CD4-positive, alpha-beta T cell treated with Interleukin-15 for 1 hour (primary cell): ENCODE measurements at places on chromosomes 7 and 10.

GRCh38 chr7:85882335-85882734, 695.5 kb upstream of the SEMA3D start:
- no peak for DNase-seq

DNA sequence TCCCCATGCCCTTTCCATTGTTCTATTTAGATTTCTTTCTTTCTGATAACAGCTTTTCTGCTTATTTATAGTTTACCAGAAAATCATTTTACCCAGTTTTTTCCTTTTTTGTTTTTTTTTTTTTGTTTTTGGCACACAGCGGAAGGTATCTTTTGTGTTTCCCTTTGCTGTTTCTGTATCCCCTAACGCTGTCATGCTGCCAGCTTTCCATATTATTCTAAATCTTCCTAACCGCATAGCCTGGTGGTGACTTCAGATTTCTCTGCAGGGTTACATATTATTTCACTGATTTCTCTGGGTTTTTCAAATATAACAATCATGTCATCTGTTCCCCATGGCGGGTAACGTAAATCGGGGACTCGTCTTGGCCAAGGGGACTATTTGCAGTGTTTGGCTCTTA, 4.0 kb upstream of the SLC29A4 start:
- no peak for DNase-seq

- no peak for DNase-seq
Observed at GRCh38 chr7:24914465-24914859, 65.5 kb downstream of the OSBPL3 start.

DNA sequence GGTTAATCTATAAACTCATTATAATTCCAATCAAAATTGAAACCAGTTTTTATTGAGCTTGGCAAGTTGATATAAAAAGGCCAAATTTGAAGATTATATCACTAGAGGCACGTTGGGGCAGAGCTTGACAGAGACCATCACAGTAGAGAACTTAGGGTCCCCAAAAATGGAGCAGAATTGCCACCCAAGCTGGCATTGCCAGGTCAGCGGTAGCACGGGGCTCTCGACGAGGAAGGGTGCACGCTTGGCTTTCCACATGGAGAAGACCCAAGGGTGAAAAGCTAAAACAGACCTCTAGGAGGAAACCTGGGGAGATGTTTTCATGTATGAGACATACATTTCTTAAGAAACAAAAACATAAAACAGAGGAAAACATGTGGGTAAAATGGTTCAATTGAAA, 4.3 kb upstream of the JAKMIP3 start:
- no peak for DNase-seq

DNA sequence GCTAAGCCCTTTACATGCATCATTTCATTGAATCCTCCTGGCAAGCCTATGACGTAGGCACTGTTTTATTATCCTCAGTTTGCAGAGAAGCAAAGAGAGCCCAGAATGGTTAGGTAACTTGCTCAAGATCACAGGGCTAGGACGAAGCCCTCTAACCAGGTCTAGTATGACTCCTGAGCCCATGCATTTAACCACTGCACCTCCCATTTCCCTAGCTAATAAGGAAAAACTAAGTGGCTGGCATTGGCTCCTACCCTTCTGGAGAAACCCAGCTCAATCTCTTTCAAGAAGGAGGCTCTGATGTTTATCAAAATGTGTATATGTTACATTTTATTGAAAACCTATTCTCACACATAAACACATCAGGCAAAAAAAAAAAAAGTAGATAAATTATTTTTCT, 19.8 kb downstream of the MYOF start:
- no peak for DNase-seq

GRCh38 chr7:22255834-22256233, 101.1 kb downstream of the RAPGEF5 start:
- no peak for DNase-seq

DNA sequence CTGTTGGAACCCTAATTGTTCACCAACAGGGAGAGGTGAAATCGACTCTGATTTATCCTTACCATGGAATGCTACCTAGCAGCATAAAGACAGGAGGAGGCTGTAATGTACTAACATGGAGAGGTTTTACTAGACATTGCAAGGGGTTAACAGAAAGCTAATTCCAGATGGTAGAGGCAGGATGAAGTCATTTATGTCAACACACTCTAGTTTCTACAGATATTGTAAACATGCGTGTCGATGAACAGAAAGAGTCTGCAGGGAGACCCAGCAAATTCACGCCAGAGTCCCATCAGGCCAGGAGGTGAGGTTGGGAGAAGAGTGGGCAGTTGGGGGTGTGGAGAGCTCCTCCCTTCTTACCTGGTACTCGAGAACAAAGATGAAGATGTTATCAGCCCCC, 7.0 kb downstream of the NPC1L1 start:
- DNase-seq, result no peak

GRCh38 chr10:59434463-59435321, 72.3 kb upstream of the FAM13C start:
- no peak for DNase-seq

DNA sequence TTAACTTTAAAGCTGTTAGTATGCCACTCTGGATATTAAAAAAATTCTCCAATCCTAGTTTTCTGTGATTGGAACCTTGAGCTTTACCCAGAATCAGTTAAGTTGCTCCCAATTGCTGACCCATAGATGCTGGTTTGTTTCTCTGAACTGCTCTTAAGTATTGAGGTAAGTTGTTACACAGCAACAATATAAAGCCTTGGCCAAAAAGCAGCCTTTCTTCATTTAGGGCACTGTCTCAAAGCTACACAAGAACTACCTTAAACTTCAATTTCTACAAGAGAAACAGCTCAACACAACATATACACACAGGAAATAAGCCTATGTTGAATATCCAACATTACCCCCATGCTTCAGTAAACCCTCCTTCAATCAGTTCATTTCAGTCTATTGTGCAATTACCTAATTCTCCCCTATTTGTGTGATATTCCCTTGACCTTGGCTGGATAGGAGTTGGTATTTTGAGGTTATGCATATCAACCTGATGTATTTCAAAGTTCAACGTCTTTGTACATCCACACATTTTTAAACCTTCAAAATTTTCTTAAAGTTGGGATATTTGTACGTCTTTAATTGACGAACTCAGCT, 11.5 kb downstream of the HNRNPA2B1 start:
- DNase-seq, result no peak

- DNase-seq, result no peak
Observed at GRCh38 chr7:113787106-113787505, 131.7 kb downstream of the PPP1R3A start.

DNA sequence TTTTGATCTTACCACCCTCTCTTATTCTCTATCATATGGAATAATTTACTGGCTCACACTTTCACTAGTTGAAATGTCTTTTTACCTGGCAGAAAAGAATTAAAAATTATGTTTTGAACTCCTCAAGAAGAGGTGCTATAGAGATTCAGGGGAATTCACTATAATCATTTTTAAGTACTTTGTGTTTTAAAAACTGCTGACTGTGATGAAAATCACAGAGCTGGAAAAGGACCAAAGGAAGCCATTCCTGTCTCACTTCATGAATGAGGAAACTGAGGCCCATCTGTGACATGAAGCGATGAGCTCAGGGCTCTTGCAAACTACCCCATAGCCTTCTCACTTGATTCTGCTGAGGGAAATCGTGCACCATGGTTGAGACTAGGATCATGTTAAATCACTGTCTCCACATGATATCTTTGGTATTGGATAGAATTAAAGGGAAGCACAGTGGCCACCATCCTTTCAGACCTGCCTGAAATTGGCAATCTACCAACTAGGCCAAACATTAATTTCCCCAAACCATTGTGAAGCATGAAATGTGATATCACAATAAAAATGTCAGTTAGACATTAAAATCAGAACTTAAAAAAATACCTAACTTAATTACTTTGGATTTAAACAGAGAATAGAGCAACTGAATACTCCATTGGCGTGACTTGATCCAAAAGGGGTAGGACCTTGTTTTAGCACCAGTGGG, 141.0 kb downstream of the FZD1 start:
- no peak for DNase-seq

GRCh38 chr10:71368643-71369042, 28.1 kb upstream of the CDH23 start:
- DNase-seq, result no peak

- DNase-seq, result no peak
Observed at GRCh38 chr10:21520509-21520908, 5.0 kb downstream of the SKIDA1 start.

- DNase-seq, result no peak
Observed at GRCh38 chr10:128738386-128738915, 612.2 kb upstream of the MKI67 start.

GRCh38 chr7:32658034-32658433, 162.7 kb downstream of the AVL9 start:
- DNase-seq, result no peak

DNA sequence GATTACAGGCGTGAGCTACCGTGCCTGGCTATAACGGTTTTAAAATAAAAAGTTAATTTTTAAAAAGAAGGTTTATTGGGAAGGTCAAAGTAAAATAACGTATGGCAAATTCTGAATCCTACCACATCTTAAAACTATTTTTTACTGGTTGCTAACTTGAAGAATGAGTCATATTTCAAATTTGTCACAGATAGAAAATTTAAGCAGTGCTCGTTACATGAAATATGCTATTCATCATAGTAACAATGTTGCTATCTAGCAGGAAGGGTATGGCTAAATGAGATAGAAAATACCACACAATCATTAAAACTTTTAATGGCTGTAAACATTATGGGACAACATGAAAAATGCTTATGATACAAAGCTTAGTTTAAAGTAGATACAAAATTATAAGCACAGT, 500.5 kb downstream of the PHTF2 start:
- DNase-seq, result no peak

DNA sequence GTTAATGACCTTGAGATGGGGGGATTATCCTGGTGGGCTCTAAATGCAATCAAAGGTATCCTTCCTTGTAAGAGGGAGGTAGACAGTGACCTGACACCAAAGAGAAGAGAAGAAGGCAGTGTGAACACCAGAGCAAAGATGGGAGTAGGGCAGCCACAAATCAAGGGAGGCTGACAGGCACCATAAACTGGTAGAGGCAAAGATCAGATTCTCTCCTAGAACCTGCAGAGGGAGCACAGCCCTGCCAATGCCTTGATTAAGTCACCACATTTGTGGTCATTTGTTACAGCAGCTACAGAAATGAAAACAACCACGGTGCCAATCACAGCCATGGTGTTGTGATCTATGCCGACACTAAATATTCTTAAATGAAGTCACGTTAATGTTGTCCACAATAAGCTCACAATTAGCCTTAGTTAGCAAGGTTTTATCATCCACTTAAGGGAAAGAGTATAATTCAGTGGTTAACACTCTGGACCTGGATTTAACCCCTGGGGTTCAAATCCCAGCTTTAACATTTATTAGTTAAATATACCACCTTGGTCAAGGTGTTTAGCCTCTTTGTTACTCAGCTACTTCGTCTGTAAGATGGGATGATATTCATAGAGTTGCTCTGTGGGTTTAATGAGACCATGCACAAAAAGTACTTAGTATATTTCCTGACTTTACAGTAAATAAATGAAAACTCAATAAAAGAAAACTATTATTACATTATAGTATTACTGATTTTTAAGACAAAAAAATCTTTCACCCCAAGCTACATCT, 70.8 kb downstream of the SGMS1 start:
- DNase-seq, result no peak

DNA sequence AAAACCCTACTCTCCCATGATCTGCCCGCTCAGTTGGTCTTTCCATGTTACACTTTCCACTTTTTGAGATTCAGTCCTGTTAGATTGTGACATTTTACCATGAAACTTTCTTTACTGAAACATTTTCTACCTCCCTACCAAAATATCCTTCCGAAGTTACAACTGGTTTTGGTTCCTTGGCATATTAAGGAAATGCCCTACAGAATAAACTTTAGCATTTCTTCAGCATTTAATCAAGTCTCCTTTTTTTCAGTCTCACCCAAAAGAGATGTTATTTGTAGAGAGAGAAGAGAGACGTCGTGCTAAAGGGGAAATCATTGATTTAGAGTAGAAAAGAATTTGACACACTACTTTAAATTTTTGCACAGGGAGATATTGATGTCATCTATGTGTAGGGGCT, 9.7 kb upstream of the FEZF1 start:
- DNase-seq, result no peak

DNA sequence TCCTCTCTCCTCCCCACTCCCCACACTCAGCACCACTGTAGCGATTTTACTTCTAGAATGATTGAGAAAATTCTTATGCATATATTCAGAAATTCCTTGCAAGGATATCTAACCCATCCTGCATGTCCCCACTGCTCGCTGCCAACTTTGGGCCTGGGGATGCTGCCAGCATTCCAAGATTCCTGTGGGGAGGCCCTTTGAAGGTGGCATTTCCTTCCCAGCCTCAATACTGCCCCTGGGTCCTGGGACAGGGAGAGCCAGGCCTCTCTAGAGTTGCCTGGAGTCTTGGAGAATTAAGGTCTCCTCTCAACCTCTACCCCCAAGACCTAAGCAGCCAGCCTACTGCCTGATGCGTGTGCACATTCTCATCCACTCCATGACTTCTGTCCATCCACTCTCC, 303.5 kb downstream of the NEBL start:
- no peak for DNase-seq

GRCh38 chr10:71737834-71738197, 18.2 kb upstream of the C10orf105 start:
- DNase-seq, result no peak

DNA sequence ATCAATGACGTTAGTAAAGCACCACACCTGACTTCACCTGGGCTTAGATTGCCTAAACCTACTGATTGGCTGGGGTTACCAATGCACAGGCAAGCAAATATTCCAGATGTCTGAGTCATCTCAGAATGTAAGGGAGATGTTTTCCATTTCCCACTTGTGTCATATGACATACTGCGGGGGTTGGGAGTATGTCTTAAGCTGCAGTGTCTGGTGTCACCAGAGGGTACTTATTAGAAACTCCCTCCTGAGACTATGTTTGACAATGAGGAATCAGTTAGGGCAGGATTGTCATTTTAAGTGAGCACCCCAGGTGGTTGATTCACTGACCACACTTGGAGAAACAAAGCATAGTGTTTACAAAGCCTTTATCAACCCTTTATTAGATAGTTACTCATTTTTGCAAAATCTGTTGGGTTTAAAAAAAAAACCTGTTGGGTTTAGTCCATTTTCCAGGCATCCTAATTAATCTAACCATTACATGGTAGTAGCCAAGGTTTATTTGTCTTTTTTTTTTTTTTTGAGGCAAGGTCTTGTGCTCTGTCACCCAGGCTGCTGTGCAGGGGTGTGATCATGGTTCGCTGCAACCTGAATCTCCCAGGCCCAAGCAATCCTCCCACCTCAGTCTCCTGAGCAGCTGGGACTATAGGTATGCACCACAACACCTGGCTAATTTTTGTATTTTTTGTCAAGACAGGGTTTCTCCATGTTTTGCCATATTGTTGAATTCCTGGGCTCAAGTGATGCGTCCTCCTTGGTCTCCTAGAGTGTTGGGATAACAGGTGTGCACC, 72.5 kb downstream of the CDK6 start:
- DNase-seq, result no peak

DNA sequence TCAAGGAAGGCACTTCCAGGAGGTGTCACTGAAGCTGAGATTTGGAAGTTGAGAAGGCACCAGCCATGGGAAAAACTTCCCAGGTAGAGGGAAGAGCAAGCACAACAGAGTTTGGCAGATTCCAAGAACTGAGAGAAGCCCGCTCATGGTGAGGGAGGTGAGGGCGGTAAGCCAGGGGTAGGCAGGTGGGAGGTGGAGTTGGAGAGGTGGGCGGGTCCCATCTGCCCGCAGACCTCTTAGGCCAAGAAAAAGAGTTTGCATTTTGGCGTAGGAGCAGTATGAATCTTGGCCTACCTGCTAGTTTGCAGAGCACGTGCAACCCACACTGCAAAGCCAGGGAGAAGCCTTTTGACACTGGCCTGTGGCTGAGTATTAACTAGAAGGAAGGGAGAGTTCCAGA, 18.8 kb downstream of the FRMPD2 start:
- DNase-seq, result no peak
